Osteocyte (in vitro differentiated cells): ENCODE measurements at places on chromosomes 11 and 22. TPM values are rescaled to one million over a fixed set of nuclear protein-coding genes. Genes with fewer than 3 reads are reported as not detected.

- DNase-seq, result no peak
Observed at GRCh38 chr11:44593251-44593650, 27.8 kb downstream of the CD82 start.

GRCh38 chr11:74474316-74474715 lies 7.0 kb upstream of the KCNE3 start:
- DNase-seq, result peak; percentile 57

PRAME gene
- not detected in 2 replicates for total RNA-seq

DNA sequence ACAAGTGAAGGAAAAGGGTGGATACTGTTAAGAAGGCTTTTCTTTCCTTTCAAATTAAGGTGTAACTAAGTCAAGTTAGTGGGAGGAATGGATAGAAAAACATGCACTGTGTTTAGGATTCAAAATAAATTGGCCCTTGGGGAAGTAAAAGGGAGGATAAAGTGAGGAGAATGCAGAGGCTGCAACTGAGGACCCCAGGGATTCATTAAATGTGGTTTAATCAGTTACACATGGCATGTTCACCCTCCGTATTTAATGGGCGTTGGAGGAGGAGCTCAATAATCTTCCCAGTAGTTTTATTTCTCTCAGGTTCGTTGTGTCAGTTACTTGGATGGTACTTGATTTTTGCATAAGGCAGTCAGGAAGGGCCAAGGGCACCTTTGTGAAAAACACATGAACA lies 966.3 kb downstream of the JRKL start:
- no peak for DNase-seq

NPAS4 gene
- total RNA-seq, result 0.11 and 0.18 TPM in 2 replicates

- no peak for DNase-seq
Observed at GRCh38 chr11:119806064-119806915, 77.3 kb upstream of the NECTIN1 start.

LGALS12 gene
- not detected in 2 replicates for total RNA-seq
